ENCODE measurements at places on chromosomes 4 and X. TPM values are rescaled to one million over a fixed set of nuclear protein-coding genes. Genes with fewer than 3 reads are reported as not detected.

The TEC gene
- 0.91 TPM for total RNA-seq

The WDFY3 gene
- 89.5 TPM for total RNA-seq

The CCDC149 gene
- 10.2 TPM for total RNA-seq

The PPP4R3C gene
- total RNA-seq, result not detected

The MAGEA10 gene
- total RNA-seq, result not detected

The NPY1R gene
- total RNA-seq, result 1.1 TPM

The NAT8L gene
- 1.2 TPM for total RNA-seq

The TGIF2LX gene
- total RNA-seq, result not detected

The PLCXD1 gene
- total RNA-seq, result 25.9 TPM

The SATL1 gene
- total RNA-seq, result 0.19 TPM

The VGLL1 gene
- 1.3 TPM for total RNA-seq

The MAGEB5 gene
- not detected for total RNA-seq

The OTC gene
- not detected for total RNA-seq

DNA sequence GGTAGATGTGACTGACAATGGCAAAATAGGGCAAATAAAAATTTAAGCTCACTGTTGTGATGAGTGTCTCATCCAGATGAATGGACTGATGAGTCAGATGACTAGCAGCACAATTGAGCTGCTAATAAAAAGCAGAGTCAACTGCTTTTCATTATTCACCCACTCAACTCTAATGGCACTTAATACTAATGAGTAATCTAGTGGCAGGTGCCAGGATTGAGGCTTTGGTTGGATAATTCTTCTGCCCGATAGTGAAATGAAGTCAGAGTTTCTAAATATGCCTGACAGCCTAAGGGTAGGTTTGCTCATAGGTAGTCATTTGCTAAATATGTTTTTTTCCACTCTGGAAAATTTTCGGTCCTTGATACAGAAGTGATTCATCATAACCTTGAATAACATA is 10.4 kb downstream of the OGT start:
- peak; percentile 80 for DNase-seq

GRCh38 chr4:148434075-148434773 is 8.0 kb downstream of the NR3C2 start:
- DNase-seq, result no peak

GRCh38 chrX:99266255-99266654 is 1143.8 kb downstream of the PCDH19 start:
- DNase-seq, result no peak

DNA sequence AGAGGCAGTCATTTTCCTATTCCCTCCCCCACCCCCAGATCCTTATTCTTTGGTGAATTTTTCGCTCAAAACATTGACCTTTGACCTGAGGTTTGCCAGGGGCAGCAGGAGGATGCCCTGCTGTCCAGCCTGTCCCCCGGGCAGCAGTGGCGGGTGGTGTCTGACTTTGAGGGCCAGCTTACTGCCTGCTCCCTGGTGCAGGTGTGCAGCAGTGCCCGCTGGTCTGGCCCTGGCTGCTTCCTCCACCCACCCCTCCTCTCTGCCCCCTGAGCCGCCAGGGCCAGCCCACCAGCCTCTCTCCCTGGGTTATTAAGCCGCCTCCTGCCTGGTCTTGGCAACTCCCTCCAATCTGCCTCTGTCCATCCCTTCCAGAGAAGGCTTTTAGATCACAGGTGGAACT is 40.8 kb upstream of the GRPEL1 start:
- DNase-seq, result no peak

DNA sequence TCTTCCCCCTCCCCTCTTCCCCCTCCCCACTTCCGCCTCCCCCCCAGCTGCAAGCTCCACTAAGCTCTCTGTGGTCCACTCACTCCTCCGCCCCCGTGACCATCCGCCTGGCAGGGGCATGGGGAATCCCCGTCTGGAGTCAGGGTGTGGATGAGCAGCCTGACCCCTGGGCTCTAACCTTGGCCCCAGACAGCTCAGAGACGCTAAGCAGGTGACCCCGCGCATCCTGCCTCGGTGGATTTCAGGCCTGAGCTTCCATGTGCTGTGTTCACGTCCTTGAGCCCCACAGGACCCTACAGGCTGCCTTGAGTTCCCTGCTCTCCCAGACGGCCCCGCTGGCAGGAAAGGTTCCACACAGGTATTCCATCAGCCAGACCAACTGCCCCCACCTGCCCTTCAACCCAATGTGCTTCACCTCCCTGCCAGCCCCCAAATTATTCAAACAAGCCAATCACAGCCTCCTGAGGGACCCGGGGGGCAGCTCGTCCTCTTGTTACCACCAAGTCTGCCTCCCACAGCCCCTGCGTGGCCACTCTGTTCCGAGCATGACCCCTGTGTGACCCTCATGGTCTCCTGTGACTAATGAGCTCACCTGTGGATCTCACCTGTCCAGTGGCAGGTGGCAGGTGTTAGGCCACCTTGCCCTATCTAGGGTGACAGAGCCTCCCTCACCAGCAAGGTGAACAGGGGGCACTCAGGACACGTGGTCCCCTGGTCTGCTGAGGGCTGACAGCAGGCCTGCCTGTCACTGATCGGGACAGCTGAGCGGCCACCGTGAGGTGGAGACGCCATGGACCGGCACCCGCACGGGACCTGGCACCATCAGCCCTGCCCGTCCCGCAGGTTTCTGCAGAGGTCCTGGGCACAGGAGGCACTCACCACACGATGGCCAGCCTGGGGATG is 73.2 kb upstream of the MXD4 start:
- DNase-seq, result no peak

- no peak for DNase-seq
Observed at GRCh38 chr4:83757121-83757621, 221.3 kb downstream of the GPAT3 start.

GRCh38 chr4:96093563-96093962 is 253.7 kb downstream of the PDHA2 start:
- no peak for DNase-seq

GRCh38 chr4:7165874-7166201 is 26.5 kb upstream of the SORCS2 start:
- DNase-seq, result no peak

DNA sequence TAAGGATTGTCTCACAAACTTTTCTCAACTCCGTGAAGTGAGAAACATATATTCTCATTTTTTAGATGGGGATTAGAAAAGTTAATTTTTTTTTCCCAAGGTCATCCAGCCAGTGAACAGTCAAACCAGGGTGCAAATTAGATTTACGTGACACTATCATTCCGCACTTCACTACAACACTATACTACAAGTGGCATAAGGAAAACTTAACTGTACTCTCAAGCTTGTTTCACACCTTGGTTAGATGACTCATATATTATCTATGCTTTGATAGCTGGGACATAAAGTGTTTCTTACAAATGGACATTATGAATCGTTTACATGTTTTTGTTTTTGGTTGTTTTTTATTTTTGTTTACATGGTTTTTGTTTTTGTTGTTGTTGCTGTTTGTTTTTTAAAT is 525.7 kb downstream of the PPARGC1A start:
- no peak for DNase-seq

GRCh38 chrX:24243692-24244091 is 70.2 kb downstream of the SUPT20HL2 start:
- DNase-seq, result no peak

GRCh38 chr4:90234916-90235547 is 107.8 kb downstream of the CCSER1 start:
- no peak for DNase-seq

- peak; percentile 63 for DNase-seq
Observed at GRCh38 chr4:56757261-56757746, 64.2 kb downstream of the SPINK2 start.

GRCh38 chr4:41485041-41485440 is 52.9 kb upstream of the LIMCH1 start:
- DNase-seq, result no peak

DNA sequence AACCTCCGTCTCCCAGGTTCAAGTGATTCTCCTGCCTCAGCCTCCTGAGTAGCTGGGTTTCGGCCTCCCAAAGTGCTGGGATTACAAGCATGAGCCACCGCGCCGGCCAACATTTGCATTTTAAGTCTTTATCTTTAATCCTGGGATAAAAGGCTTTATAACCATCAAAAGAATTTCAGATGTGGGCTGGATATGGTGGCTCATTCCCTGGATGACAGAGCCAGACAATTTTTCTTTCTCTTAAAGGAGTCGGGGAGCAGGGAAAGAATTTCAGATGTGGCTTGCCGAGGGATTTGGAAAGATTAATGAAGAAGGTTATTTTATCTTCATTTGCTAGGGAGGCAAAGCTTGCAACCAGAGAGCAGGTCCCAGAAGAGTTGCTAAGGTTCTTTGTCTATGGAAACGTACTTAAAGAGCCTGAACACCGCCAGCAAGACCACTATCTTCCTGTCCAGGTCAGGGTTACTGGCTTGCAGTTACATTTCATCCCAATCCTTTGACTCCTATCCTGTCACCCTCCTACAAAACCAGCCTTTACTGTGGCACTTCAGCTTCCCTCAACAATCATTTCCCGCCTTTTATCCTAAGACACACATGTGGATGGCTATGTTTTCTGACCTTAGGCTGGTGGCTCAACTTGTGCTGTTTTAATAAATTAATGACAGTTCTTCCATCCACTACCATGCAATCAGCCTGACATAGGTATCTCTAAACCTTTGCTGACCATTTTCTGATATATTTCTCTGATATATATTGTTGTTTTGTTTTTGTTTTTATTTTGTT is 3.9 kb upstream of the KLHL8 start:
- DNase-seq, result peak; percentile 73

DNA sequence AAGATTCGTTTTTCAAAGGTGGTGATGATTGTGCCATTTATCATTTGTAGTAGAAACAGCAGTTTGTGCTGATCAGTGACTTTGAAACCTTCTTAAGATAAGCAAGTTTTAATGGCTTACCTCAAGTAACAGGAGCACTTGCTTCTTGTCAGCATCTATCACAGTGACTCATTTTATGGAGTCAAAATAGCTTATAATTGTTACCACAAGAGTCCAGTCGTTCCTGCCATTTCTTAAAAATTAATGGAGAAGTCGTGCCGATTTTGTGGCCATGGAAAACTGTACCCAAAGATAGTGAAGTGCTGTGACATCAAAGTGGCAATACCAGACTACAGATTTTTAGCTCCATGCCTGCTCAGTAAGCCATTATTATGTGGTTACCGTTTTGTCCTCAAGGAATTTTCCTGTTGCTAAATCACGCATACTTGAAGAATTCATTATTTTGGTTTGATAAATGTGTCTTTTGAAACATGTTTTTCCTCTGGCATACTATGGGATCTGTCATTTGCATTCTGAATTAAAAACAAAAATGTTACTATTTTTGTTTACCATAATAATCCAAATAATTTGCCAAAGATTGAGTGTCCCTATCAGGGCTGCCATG is 129.9 kb downstream of the CBR4 start:
- peak; percentile 80 for DNase-seq

GRCh38 chr4:20217521-20217920 is 34.2 kb upstream of the SLIT2 start:
- no peak for DNase-seq

DNA sequence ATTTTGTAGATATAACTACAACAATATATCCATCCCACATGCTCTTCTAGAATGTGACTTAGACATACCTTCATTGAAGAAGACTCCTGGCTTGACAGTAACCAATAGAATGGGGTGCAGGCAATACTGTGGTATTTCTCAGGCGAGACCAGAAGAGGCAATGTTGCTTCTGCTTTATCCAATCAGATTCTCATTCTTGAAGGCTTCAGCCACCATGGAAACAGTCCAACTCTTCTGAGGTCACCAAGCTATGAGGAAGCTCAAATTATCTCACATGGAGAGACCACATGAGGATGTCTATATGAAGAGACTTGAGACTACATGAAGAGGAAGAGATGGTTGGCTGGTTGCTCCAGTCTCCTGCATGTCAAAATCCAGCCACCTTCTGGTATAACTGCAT is 469.9 kb downstream of the PCDH10 start:
- no peak for DNase-seq

- DNase-seq, result no peak
Observed at GRCh38 chrX:38986586-38986985, 185.3 kb downstream of the MID1IP1 start.

DNA sequence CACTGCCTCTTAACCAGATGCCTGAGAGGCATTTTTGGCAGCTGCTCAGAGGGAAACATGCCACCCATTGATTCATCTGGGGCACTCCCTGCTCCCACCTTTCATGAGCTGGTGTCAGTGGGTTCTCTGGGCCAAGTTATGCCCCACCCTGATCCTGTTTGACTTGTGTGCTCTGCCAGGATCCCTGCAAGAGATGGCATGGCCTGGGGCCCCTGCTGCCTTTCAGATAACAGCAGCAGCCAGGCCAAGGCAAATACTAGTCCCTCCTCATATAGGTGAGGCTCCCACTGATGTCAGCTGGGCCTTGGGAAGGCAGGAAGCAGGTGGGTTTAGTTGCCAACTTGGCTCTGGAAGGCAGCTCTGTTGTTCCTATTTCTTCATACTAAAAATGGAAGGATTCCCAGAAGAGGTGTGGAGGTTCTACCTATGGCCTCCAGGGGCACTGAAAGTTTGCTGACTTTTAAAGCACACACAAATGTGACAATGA is 192.9 kb upstream of the RBPJ start:
- DNase-seq, result no peak

DNA sequence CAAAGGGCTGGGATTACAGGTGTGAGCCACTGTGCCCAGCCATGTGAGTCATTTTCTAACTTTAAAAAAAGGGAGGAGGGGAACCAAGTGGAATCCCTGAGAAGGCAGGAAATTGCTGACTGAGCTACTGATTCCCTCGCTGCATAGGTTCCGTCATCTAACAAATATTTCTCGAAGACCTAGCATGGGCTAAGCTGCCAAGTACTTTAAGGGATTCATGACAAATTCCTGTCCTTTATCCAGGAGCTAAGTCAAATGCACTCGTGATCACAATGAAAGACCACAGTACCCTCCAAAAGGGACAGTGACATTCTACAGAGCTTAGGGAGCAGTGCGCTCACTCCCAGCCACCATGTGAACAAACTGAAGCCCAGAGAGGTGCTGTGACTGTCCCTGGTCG is 33.2 kb upstream of the MAN2B2 start:
- DNase-seq, result no peak

GRCh38 chr4:184402239-184402638 is 72.1 kb downstream of the IRF2 start:
- no peak for DNase-seq

GRCh38 chr4:144681806-144682205 is 35.9 kb downstream of the HHIP start:
- DNase-seq, result no peak

DNA sequence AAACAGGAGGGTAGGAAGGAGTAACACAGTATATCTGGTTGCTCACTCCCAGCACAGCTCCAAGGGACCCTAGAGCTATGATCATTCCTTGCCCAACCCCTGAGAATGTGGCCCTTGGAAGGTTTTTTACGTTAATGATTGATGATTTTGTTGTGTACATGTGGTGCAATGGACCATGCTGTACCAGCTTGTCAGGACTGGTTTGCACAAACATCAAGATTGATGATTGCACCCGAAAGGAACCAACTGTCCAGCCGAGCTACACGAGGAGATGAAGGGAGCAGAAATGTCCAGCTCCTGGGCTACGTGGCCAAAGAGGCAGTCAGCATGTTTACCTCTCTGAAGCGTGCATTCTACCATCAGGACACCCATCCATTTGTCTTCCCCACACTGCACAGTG is 83.2 kb upstream of the USP9X start:
- DNase-seq, result no peak

DNA sequence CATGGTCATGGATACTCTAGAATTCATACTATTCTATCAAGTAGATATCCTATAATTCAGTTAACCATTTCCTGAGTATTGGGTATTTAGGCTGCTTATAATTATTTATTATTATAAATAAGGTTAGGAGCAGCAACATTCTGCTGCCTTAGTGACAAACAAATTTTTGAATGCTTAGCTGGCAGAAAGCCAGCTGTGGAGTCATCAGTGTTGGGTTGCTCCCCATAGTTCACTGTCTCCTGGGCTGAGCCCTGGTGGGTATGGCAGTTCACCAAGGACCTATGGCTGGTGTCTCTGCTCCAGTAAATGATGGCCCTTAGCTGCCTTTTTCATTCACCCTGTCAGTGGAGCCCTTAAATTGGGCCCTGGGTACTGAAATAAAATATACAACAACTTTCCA is 61.8 kb downstream of the SMARCA5 start:
- no peak for DNase-seq

Measured in astrocyte (in vitro differentiated cells and primary cell).